HepG2 (cell line): ENCODE measurements at places on chromosomes 4 and X. TPM values are rescaled to one million over a fixed set of nuclear protein-coding genes. Genes with fewer than 3 reads are reported as not detected.

TMEM154 gene
- total RNA-seq = not detected in 2 replicates

ZNF674 gene
- total RNA-seq = 3.5 and 4.2 TPM in 2 replicates

DNA sequence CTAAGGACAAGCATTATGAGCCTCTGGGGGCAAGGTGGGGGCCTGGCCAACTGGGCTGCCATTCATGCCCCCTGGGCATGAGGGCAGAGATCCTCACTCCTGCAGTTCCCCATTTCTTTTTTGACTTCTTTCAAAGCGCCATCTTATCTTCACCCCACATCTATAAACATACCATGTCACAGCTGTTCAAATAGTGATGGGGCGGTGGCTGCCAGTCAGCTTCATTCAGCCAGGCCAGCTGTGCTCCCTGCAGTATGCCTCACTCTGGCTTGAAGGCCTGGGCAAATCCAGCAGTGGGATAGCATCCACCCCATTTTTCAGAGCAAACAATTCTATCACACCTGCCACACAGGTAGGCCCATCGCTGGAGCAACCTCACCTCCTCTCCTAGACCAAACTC lies 85.5 kb downstream of the NHSL2 start:
- no peak for DNase-seq
- no peaks in the 10 kb centered on the region for H3K36me3 ChIP-seq
- no peaks in the 10 kb centered on the region for H3K27me3 ChIP-seq
- H3K4me1 ChIP-seq = no peaks in the 10 kb centered on the region
- H3K27ac ChIP-seq = no peak overlapping the region

DNA sequence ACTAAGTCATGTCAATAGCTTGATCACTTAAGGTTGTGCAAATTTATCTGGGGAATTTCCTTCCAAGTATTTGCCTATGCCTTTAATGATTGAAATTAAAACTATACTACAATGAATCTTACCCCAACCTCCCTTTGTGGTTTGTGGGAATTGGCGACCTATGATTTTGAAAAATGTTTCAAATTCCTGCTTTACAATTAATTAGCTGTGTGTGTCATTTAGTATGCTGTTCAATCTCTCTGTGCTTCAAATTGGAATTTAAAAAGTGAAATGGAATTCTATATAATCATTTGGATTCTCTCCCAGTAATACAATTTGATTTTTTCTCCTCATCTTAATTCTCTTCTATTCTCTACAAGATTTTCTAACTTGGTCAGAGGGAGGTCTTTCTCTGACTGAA lies 2319.5 kb downstream of the ARAP2 start:
- H3K36me3 ChIP-seq = no peaks in the 10 kb centered on the region
- H3K27me3 ChIP-seq = no peaks in the 10 kb centered on the region
- no peaks in the 10 kb centered on the region for H3K4me1 ChIP-seq

DNA sequence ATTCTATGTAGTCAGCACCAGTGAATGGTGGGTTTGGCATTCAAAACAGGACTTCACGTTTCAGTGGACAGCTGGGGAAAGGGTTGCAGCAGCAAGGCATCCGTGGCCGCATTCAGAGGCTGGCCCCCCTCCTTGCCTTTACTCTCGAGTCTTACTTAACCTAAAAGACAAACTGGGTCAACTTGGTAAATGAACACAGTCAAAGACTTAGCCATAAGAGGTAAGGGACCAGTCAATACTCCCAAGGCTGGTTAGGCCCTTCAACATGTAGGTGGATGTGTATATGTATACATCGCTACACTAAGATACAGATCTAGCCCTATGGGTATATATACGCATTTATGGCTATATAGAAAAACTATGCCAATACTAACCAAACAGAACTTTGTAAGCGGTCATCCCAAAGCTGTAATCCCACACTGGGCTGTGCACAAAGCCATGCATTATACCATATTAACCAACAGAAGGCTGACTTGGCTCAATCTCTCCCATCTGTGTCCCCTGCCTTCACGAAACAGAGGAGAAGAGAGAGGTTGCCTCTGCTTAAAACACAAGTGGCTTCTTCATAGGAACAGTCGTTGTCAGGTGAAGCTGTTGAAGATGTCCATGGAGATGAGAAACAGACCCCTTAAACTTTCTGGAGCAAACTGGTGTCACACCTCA lies 61.9 kb downstream of the TSC22D3 start:
- H3K4me1 ChIP-seq = peaks cover 26% of the 10 kb centered on the region
- no peaks in the 10 kb centered on the region for H3K36me3 ChIP-seq
- H3K27me3 ChIP-seq = peaks cover 6% of the 10 kb centered on the region; the same call in 1 of the 3 replicates
- H3K27ac ChIP-seq = no peak overlapping the region
- no peak for DNase-seq
- no peak overlapping the region for H3K4me3 ChIP-seq

GRCh38 chr4:71944956-71945355 lies 86.8 kb upstream of the NPFFR2 start:
- no peaks in the 10 kb centered on the region for H3K27me3 ChIP-seq
- H3K36me3 ChIP-seq = no peaks in the 10 kb centered on the region
- DNase-seq = no peak

CYTL1 gene
- total RNA-seq = not detected in 2 replicates

DNA sequence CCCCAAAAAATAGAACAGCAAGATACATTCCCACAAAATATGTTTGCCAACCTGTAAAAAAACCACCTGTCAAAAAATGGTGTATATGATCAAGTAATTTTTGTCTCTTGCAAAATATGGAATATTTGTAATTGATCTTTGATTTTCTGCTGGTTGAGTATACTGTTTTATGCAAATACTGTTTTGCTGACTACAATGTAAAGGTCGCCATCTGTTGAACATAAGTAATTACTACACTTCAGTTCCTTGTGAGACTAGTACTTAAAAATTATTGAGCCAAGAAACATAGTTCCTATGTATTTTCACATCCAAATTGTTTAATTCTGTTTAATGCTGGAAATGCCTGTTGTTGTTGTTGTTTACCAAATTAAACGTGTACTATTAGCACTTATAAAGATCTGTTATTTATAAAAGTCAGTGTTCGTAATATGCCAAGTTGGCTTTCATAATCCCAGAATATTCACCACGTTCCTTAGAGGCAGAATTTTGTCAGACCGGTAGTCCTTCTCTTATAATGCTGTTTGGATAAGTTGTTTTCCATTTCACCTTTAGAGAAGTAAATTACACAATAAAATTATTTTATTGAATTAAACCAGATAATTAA lies 144.2 kb downstream of the PDLIM5 start:
- peaks cover 12% of the 10 kb centered on the region for H3K36me3 ChIP-seq
- no peaks in the 10 kb centered on the region for H3K4me1 ChIP-seq
- H3K27ac ChIP-seq = no peak overlapping the region
- H3K27me3 ChIP-seq = no peaks in the 10 kb centered on the region

SATL1 gene
- total RNA-seq = not detected in 2 replicates

DIAPH2 gene
- 8.3 and 8.5 TPM in 2 replicates for total RNA-seq

DNA sequence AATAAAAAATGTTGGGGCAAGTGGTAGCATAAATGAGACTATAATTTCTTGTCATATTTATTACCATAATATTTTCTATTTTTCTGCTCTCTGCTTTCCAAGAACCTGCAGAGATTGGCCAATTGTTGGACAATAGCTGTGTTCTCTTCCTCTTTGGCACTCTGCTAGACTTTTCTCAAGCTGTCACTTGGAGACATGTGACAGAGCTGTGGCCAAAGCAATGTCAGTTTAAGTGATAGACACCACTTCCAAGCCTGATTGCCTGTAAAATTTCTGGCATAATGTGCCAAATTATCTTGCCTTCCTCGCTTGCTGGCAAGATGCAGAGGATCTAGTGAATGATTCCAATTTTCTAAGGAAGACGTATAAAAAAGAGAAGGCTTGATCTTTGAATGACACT lies 162.2 kb upstream of the NDST4 start:
- H3K4me3 ChIP-seq = no peak overlapping the region
- no peaks in the 10 kb centered on the region for H3K36me3 ChIP-seq
- H3K4me1 ChIP-seq = no peaks in the 10 kb centered on the region
- no peak overlapping the region for H3K27ac ChIP-seq
- no peaks in the 10 kb centered on the region for H3K27me3 ChIP-seq
- DNase-seq = no peak

GRCh38 chrX:150486011-150486410 lies 82.4 kb upstream of the MTM1 start:
- no peaks in the 10 kb centered on the region for H3K36me3 ChIP-seq
- H3K4me3 ChIP-seq = no peak overlapping the region
- DNase-seq = peak; percentile 20
- H3K27me3 ChIP-seq = no peaks in the 10 kb centered on the region

LRPAP1 gene
- 81.5 and 191 TPM in 2 replicates for total RNA-seq

GRCh38 chr4:25174674-25175073 lies 14.4 kb upstream of the SEPSECS start:
- H3K27me3 ChIP-seq = no peaks in the 10 kb centered on the region
- no peak overlapping the region for H3K27ac ChIP-seq
- no peak for DNase-seq
- peaks cover 35% of the 10 kb centered on the region for H3K4me1 ChIP-seq
- H3K36me3 ChIP-seq = peaks cover 2% of the 10 kb centered on the region
- H3K4me3 ChIP-seq = no peak overlapping the region

WAS gene
- not detected in 2 replicates for total RNA-seq

MTNR1A gene
- not detected in 2 replicates for total RNA-seq

GRCh38 chrX:38332505-38332904 lies 5.2 kb upstream of the RPGR start:
- H3K27ac ChIP-seq = no peak overlapping the region
- H3K36me3 ChIP-seq = no peaks in the 10 kb centered on the region
- DNase-seq = no peak
- H3K27me3 ChIP-seq = no peaks in the 10 kb centered on the region
- no peak overlapping the region for H3K4me3 ChIP-seq
- peaks cover 32% of the 10 kb centered on the region for H3K4me1 ChIP-seq

DNA sequence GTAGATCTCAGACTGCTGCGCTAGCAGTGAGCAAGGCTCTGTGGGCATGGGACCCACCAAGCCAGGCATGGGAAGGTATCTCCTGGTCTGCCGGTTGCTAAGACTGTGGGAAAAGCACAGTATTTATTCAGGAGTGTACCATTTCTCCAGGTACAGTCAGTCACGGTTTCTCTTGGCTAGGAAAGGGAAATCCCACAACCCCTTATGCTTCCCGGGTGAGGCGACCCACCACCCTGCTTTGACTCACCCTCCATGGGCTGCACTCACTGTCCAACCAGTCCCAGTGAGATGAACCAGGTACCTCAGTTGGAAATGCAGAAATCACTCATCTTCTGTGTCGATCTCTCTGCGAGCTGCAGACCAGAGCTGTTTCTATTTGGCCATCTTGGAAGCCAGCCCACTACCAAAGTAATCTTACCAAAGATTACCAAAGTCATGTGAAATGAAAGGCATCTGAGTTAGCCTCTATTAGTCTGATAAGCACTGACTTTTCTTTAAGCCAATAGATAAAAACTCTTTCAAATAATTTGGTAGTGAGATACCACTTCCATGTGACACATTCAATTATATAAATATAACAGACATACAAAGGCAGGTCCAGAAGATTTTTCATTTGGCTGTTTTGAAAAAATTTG lies 8.5 kb upstream of the HTN1 start:
- no peak overlapping the region for H3K27ac ChIP-seq
- H3K36me3 ChIP-seq = no peaks in the 10 kb centered on the region
- no peak for DNase-seq
- H3K27me3 ChIP-seq = no peaks in the 10 kb centered on the region

GRCh38 chr4:4854649-4855295 lies 4.7 kb upstream of the MSX1 start:
- H3K27me3 ChIP-seq = peaks cover 5% of the 10 kb centered on the region; the same call in 1 of the 3 replicates
- no peak overlapping the region for H3K4me3 ChIP-seq
- no peaks in the 10 kb centered on the region for H3K36me3 ChIP-seq
- DNase-seq = no peak

BCLAF3 gene
- total RNA-seq = 2.3 and 2.7 TPM in 2 replicates

LONRF3 gene
- 11.6 and 13.3 TPM in 2 replicates for total RNA-seq

APLN gene
- total RNA-seq = 0.02 TPM in 1 of 2 replicates, not detected in the other

- no peak overlapping the region for H3K27ac ChIP-seq
- H3K36me3 ChIP-seq = no peaks in the 10 kb centered on the region
- no peak overlapping the region for H3K4me3 ChIP-seq
- no peak for DNase-seq
- H3K4me1 ChIP-seq = no peaks in the 10 kb centered on the region
- H3K27me3 ChIP-seq = no peaks in the 10 kb centered on the region
These were observed 28.0 kb downstream of the JAKMIP1 start for GRCh38 chr4:6172093-6172926.

- H3K27me3 ChIP-seq = no peaks in the 10 kb centered on the region
- H3K36me3 ChIP-seq = no peaks in the 10 kb centered on the region
- no peak for DNase-seq
- no peak within 1 kb of the TSS for H3K4me3 ChIP-seq
These were observed at the start of gene CLNK for GRCh38 chr4:10684631-10685030. TSS of gene CLNK (minus strand) at chr4:10684768. CDS start at chr4:10667869, 16,899 bp downstream.

DNA sequence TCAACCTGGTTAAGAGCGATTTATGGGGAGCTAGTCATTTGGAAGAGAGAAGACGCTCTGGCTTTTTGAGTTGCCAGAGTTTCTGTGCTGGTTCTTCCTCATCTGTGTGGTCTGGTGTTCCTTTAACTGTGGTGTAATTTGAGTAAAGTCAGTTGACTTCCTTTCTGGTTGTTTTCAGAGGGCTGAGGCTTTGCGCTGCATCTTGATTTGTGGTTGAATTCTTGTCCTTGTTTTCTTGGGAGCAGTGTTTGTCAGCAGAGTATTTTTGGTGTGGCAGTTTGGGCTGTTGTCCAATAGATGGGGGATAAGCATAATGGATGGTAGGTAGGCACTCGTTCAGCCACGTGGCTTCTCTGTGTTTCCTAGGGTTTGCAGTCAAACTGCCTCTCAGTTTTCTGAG lies 2143.2 kb upstream of the TENM3 start:
- H3K4me3 ChIP-seq = no peak overlapping the region
- no peak overlapping the region for H3K27ac ChIP-seq
- DNase-seq = no peak
- no peaks in the 10 kb centered on the region for H3K4me1 ChIP-seq

DNA sequence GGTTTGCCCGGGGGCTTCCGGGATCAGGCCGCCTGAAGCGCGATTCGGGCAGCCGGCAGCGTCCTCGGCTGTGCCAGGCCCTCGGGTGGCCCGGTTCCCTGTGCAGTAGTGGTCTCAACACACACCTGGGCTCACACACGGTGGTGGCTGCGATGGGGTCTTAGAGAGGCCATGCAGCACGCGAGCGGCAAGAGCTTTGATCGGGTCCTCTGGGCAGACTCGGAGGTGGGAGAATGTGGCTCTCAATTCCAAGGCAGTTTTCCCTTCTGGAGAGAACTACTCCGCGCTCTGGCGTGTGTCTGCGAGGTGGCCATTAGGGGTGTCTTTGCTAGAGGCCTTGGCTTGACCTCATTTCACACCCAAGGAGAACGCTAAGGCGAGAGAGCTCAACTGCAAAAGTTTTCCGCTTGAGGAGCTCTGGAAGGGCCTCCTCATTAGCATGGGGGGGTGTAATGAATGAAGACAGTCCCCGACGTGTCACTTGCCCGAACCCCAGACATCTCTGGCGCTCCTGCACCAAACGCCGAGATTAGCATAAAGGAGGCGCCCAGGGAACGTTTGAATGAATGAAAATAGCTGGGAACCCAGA lies 771 bp upstream of the RBPJ start:
- H3K36me3 ChIP-seq = no peaks in the 10 kb centered on the region
- H3K4me1 ChIP-seq = peaks cover 33% of the 10 kb centered on the region
- H3K27ac ChIP-seq = peak overlapping the region; percentile 98
- DNase-seq = peak; percentile 23

- no peaks in the 10 kb centered on the region for H3K27me3 ChIP-seq
- DNase-seq = peak; percentile 17
- no peak overlapping the region for H3K27ac ChIP-seq
- H3K4me1 ChIP-seq = peaks cover 23% of the 10 kb centered on the region
- peak overlapping the region; percentile 67 for H3K4me3 ChIP-seq
These were observed 1.5 kb downstream of the ELF4 start for GRCh38 chrX:130108647-130109428.
